CD4-positive, alpha-beta T cell (primary cell): ENCODE measurements at places on chromosomes 4 and X.

GRCh38 chr4:42655921-42656678, 805 bp downstream of the ATP8A1 start:
- peak; percentile 26 for DNase-seq

- DNase-seq, result no peak
Measured at GRCh38 chrX:68665502-68665901, 18.0 kb downstream of the STARD8 start.

- DNase-seq, result no peak
Measured at GRCh38 chrX:23366914-23367313, 32.3 kb downstream of the PTCHD1 start.

GRCh38 chrX:65745992-65746391, 78.5 kb downstream of the MSN start:
- no peak for DNase-seq

DNA sequence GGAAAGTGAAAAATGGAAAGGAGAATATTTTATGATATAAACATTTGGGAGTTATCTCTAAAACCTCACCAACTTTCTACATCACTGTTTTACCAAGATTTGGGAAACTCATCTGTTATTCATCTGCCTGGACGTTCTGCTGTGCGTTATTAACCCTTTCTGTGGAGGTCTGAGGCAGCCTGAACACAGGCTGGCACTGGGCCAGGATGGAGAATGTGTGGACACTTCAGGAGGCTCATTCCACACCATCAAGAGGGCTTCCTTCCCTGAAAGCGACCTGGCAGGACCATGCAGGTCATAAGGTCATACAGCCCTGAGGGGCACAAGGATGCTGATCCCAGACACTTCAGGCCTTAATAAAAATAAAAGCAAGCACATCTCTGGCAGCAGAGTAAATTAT, 31.2 kb upstream of the TMEM184C start:
- no peak for DNase-seq

GRCh38 chr4:38155589-38156294, 195.5 kb downstream of the PTTG2 start:
- DNase-seq, result no peak

GRCh38 chr4:45183905-45184304, 457.5 kb upstream of the GNPDA2 start:
- DNase-seq, result no peak

GRCh38 chrX:138519296-138519695, 192.2 kb downstream of the FGF13 start:
- DNase-seq, result no peak

- DNase-seq, result no peak
Measured at GRCh38 chr4:109811707-109812106, 3.9 kb upstream of the GAR1 start.

- no peak for DNase-seq
Measured at GRCh38 chrX:122500556-122500955, 683.5 kb upstream of the GRIA3 start.

GRCh38 chr4:39451423-39452023, 7.2 kb downstream of the RPL9 start:
- no peak for DNase-seq

DNA sequence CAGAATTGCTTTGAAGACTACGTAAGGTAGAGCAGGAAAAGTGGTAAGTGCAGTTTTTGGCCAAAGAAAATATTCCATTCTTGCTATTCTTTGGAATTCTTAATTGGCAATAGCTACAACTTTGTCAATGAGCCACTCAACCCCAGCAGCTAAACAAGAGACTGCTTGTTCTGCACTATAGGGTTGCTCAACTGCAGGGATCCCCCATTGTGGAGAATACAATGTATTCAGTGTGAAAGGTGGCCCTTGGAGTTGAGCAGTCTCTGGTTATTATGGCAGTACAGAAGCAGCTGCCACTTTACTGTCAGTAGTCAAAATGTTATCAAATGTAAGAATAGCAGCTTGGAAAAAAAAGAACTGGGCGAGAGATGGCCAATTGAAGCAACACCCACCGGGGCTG, 808.7 kb downstream of the CENPC start:
- DNase-seq, result no peak

- DNase-seq, result no peak
Measured at GRCh38 chr4:165009493-165010227, 22.1 kb upstream of the TRIM60 start.

GRCh38 chr4:55955710-55956109, 7.0 kb downstream of the CEP135 start:
- DNase-seq, result no peak

- no peak for DNase-seq
Measured at GRCh38 chrX:23826653-23827052, 43.7 kb downstream of the SAT1 start.

GRCh38 chr4:10093801-10094552, 22.6 kb downstream of the WDR1 start:
- no peak for DNase-seq

- DNase-seq, result peak; percentile 19
Measured at GRCh38 chr4:2063557-2064275, 4.6 kb downstream of the NAT8L start.

DNA sequence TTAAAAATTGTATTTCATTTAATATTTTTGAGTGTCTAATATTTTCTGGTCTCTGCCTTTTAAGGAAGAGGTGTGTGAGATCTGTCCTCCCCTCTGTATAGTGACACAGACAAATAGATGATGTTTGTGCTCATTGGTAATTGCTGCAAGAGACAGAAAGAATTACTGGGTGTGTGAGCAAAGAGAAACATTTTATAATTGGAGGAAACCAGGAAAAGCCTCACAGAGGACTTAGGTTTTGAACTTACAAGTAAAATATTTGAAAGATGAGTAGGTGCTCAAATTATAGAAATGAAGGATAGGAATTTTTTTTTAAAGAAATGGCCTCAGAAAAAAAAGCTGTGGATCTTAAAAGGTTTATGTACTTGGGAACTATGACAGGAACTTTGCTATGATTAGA, 149.8 kb downstream of the SPCS3 start:
- no peak for DNase-seq

DNA sequence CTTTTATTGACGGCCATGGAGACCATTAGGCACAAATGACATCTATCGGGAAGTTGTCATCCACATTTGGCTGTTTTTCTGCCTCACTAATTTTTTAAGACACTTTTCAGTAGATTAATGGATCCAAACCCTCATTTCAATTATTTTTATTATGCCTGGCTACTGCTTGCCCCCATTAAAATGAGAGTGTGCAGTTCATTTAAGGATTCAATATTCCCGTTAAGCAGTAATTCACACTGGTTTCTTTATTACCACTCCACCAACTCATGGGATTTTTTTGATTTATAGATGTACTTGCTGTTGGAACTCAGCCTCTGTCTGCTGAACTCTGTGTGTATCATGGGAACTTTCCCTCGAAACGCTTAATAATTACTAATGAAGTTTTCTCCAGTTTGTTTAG, 291.8 kb upstream of the PRKX start:
- no peak for DNase-seq

- no peak for DNase-seq
Measured at GRCh38 chr4:23890369-23891063, 669 bp upstream of the PPARGC1A start.
